ENCODE measurements at places on chromosomes 11 and 22.
A peak's percentile ranks its signal among the peaks of the same experiment; 100 is the strongest.

GRCh38 chr11:76596652-76597051 is 73.9 kb downstream of the LRRC32 start:
- no peaks in the 10 kb centered on the region for H3K36me3 ChIP-seq
- H3K4me1 ChIP-seq, result no peaks in the 10 kb centered on the region
- H3K4me3 ChIP-seq, result no peak overlapping the region
- no peak for DNase-seq
- no peaks in the 10 kb centered on the region for H3K27me3 ChIP-seq

- H3K27ac ChIP-seq, result no peak overlapping the region
- no peaks in the 10 kb centered on the region for H3K27me3 ChIP-seq
- H3K4me3 ChIP-seq, result no peak overlapping the region
- H3K36me3 ChIP-seq, result no peaks in the 10 kb centered on the region
- DNase-seq, result no peak
These were observed 8.0 kb downstream of the ARFGAP3 start for GRCh38 chr22:42848941-42849550.

DNA sequence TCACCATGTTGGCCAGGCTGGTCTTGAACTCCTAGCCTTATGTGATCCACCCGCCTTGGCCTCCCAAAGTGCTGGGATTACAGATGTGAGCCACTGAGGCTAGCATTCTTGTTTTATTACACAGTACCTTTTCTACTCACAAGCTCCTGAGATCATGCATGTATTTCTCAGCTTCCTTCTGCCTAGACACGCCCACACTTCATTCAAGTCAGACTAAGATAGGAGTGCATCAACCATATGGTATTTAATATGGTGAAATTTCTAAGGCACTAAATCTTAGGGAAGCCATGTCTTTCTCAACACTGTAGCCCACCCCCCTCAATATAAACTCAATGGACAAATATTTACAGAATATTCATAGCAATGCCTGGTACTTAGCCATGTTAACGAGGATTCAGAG is 62.1 kb downstream of the SLC25A17 start:
- no peak overlapping the region for H3K4me3 ChIP-seq
- DNase-seq, result no peak
- no peak overlapping the region for H3K27ac ChIP-seq
- peaks cover 7% of the 10 kb centered on the region for H3K4me1 ChIP-seq
- no peaks in the 10 kb centered on the region for H3K36me3 ChIP-seq

DNA sequence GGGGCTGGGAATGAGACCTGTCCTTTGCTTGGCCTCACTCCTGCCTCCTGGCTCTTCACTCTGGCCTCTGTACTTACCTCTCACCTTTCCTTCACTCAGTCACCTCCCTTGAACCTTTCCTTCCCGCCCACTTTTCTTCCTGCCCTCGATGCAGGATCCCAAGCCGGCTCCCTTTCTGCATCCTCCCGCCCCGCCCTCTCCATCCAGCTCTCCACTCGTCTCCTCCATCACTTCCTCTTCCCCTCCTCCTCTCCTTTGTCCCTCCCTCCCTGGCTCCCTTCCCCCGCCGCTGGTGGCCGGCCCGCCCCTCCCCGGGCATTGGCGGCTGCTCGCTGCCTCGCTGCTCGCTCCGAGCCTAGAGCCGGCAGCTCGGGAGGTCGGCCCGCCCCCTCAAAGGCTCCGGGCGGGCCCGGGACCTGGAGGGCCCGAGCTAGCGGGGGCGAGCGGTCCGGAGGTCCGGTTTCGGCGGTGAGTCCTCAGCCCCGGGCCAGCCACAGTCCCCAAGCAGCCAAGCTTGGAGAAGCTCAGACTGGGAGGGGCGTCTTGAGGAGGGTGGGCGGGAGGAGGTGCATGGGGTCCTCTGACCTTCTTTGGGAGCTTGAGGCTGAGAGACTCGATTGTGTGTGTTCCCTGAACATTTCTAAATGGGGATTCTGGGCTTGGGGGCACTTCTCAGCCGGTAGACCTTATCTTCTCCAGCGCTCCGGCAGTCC is 13.8 kb downstream of the PHLDB1 start:
- peak overlapping the region; percentile 86 for H3K27ac ChIP-seq
- peak; percentile 95 for DNase-seq
- H3K27me3 ChIP-seq, result no peaks in the 10 kb centered on the region
- H3K4me1 ChIP-seq, result peaks cover 40% of the 10 kb centered on the region

- H3K27ac ChIP-seq, result no peak overlapping the region
- H3K4me1 ChIP-seq, result no peaks in the 10 kb centered on the region
- no peaks in the 10 kb centered on the region for H3K36me3 ChIP-seq
- no peaks in the 10 kb centered on the region for H3K27me3 ChIP-seq
These were observed 11.2 kb downstream of the CD82 start for GRCh38 chr11:44576656-44577055.

DNA sequence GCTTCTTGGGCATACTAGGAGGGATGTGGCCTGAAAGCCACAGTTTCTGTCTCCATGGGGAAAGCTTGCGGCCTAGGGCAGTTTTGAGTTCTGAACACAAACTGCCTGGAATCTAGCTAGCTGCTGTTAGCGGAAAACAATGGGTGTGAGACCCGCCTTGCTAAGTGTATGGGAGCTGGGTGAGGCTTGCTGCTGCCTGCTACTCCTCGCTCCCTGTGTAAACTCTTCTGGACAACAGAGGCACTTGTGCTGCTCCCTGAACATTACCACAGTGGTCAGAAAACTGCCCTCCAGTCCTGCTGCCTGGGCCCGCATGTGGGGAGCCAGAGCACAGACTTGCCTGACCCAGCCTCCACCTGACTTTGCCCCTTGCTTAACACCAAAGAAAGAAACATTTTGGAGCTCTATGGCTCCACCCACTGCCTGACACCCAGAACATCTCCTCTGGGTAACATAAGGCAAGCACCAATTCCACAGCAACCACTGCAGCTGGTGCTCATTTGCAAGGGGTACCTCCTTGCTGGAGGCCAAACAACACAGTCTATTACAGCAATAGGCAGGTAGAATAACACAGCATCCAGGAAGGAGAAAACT is 766.3 kb upstream of the RAG2 start:
- H3K27ac ChIP-seq, result no peak overlapping the region
- H3K27me3 ChIP-seq, result no peaks in the 10 kb centered on the region
- DNase-seq, result no peak
- peaks cover 14% of the 10 kb centered on the region for H3K36me3 ChIP-seq

- no peak overlapping the region for H3K4me3 ChIP-seq
- peaks cover 41% of the 10 kb centered on the region for H3K36me3 ChIP-seq
- no peaks in the 10 kb centered on the region for H3K27me3 ChIP-seq
- no peak for DNase-seq
- H3K27ac ChIP-seq, result no peak overlapping the region
These were observed 45.6 kb upstream of the GDPD4 start for GRCh38 chr11:77346906-77347603.

DNA sequence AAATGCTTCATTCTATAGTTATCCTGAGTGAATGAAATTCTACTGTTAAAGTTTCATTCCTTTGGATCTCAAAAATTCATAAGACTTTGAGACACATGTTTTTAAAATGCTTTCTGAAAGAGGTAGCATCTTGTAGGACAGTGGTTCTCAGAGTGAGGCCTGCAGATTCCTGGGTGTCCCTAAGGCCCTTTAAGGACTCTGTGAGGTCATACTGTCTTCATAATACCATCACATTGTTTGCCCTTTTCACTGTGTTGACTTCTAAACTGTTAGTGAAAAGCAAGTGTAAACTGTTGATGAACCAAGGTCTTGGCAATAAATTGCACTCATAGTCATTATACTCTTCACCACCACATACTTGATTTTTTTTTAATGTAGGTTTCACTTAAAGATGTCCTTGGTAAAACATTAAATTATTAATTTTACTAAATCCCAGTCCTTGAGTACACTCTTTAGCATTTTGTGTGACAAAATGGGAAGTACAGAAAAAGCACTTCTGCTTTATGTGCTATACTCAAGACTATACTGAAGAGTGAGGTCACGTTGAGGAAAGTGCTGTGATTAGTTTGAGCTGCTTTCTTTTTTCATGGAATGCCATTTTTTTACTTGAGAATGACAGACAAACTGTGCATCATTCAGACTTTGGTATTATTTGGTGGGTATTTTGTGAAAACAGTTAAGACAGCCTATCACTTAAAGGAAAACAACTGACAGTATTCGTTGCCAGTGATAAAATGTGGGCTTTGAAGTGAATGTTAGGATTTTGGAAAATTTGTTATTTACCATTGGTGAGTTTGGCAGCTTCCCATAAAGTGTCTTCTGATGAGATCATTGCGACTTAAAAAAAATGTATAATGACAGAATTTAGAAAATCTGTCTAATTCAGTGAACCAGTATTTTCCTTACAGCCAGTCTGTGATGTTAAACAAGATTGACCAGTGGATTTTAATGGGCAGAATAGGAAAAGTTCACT is 61.1 kb downstream of the SPECC1L start:
- peaks cover 2% of the 10 kb centered on the region for H3K4me1 ChIP-seq
- no peak for DNase-seq
- H3K36me3 ChIP-seq, result peaks cover 15% of the 10 kb centered on the region

Data from GM23338 (cell line).